CD4-positive, alpha-beta T cell treated with Interleukin-6 for 4 hours (primary cell): ENCODE measurements at places on chromosomes 13 and 19.

DNA sequence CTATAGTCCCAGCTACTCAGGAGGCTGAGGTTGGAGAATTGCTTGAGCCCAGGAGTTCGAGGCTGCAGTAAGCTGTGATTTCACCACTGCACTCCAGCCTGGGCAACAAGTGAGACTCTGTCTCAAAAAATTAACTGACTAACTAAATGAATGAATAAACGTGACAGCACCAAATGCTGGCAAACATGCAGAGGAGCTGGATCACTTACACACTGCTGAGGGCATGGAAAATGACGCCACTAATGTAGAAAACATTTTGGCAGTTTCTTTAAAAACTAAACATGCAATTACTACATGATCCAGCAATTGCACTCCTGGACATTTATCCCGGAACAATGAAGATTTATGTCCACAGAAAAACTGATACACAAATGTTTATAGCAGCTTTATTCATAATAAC lies 31.3 kb upstream of the GTF3A start:
- DNase-seq, result no peak

GRCh38 chr13:33199289-33199850 lies 86.2 kb downstream of the STARD13 start:
- DNase-seq, result no peak

GRCh38 chr13:110662091-110662490 lies 43.8 kb downstream of the CARS2 start:
- no peak for DNase-seq

DNA sequence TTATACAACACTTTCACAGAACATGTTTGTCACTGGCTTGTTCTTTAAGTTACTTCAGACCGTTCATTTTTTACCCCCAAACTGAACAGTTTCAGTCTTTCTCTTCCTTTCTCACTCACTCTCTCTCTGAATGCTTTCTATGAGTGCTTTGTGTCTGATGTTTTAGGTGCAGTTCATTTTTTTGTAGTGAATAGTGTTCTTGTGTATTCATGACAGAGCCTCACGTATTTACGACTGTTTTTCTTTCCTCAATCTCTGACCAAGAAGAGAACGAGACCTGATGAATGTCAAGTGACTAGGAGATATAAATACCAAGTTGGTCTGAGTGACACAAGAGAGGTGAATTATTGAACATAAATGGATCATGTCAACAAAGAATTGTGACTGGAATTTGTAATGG lies 1525.0 kb upstream of the MIR17HG start:
- DNase-seq, result no peak

GRCh38 chr19:46753420-46754155 lies 7.3 kb upstream of the STRN4 start:
- peak; percentile 74 for DNase-seq

DNA sequence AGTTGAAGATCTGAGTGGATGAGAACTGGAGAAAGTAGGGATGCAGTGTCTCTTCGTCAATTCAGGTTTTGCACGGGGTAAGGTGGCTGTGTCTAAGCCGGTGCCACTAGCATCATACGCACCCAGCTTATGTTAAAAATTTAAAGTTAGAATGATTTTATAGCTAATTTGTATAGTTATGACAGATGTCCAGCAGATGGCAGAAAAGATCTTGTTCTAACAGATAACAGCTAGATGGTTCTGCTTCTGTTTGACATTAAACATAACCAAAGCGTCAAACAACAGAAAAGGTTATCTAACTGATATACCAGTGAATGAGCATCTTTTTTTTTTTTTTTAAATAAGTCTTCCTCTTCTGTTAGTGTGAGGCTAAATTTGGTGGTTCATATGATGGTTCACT lies 18.8 kb upstream of the EDDM13 start:
- DNase-seq, result no peak

DNA sequence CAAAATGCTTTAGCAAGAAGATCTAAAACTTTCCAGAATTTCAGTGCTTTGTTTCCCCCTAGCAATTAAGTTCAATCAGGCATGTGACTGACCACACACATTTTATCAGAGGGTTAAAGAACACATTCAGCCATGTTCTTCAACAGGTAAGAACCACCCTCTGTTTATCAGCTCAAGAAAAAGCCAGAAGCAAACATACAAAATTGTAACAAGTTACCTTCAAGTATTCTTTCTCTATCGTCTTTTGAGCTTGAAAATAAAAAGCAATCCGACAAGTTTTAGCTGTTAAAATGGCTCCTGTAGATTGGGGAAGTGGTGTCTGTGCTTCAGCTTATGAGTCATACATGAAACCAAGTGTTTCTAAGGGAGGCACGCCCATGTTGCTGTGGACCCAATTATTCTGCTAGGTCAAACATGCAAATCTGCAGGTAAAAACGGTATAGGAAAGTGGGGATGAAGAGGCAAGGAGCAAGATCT lies at the start of gene ELF1:
ELF1 (minus strand) TSS at position 306 of the 477 bp plus-strand sequence. CDS start 37,262 bp downstream, outside the sequence.
- DNase-seq, result peak; percentile 72

DNA sequence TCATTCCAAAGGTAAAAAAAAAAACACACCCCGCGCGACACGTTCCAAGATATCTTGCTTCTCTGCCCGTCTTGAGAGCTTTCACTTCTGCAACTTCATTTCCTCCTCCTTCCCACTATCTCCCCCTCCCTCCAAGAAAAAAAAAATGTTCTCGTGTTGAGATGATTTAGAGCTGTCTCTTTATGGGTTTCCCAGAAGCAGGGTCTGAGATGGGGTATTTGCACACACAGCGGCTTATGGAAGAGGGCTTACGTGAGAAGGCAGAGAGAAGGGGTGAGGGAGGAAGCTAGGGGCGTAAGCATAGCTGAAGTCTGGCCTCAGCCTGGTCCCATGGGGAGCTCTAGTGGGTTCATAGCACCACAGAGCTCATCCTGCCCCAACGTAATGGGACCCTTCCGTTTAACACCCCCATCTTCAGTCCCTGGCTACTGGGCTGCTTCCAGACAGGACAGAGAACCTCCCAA lies 31.3 kb upstream of the USE1 start:
- DNase-seq, result peak; percentile 48

DNA sequence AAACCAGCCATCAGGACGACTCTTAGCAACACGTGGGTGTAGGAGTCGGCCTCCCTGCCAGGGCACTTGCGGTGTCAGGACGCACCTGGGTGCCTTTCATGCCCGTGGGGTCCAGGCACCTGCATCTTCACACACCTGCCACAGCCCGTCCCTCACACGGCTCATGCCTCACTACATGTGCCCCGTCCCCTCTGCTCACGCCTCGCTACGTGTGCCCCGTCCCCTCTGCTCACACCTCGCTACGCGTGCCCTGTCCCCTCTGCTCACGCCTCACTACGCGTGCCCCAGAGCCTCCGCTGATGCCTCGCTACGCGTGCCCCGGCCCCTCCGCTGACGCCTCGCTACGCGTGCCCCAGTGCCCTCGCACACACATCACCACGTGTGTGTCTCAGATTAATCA lies 58.0 kb upstream of the F7 start:
- no peak for DNase-seq

- no peak for DNase-seq
Measured at GRCh38 chr13:73110814-73111213, 52.0 kb downstream of the KLF5 start.

DNA sequence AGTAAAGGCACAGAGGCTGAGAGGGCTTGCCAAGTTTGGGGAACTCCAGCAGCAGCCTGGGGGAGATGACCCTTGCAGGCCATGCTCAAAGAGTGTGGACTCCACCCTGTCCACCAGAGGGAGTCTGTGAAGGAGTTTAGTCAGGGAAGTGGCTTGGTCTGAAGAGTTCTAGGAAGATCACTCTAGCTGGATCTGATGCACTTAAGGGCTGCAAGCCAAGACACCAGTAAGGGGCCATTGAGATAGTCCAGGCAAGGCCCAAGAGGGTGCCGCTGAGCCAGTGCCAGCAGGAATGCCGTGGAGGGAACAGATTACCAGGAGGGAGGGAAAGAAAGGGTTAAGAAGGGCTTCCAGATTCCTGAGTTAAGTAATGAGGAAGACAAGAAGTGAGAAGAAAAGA lies 68.7 kb downstream of the ZAR1L start:
- DNase-seq, result peak; percentile 7

GRCh38 chr13:46521921-46522747 lies 30.8 kb upstream of the LRCH1 start:
- DNase-seq, result no peak

DNA sequence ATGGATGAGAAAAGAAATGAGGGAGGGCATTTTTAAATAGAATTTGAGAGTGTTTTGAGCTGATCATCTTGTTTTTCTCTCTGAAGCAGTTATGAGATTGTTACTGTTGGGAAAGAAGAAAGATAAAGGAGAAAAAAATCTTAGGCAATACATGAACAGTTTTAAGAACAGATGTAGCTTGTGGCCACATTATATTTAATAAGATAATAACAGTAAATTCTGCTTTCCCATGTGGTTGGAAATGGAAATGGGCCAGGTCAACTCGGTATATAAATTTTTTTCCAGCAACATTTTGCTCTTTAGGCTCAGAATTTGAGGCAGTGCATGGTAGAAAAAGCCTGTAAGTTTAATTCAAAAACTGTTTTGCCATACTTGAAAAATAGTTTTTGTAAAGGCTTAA lies 118.7 kb downstream of the POSTN start:
- no peak for DNase-seq

DNA sequence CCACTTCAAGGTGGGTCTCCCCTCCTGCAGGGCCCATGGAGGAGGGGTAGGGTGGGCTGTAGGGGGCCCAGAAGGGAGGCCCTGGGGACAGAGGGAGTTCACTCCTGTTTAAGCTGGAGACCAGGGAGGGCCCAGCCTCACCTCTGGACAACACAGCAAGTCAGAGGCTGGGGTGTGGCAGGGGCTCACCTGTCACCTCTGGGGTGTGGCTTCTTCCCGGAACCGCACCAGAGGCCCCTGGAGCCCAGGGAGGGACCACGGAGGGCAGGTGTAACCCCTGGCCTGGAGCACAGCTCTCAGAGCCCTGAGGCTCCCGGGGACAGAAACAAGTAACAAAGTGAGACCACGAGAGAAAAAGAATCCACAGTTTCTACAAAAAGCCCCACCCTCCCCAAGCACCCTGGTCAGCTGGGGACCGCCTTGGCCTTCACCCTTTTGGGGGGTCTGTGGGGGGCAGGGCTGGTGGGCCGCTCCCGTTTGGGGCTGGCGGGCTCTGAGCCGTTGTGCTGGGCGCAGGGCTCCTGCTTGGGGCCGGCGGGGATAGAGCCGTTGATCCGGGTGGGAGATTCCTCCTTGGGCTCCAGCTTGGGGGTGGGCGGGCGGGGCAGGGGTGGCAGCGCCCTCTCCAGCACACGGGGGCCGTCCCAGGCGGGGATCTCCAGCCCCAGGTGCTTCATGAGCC lies 8.0 kb downstream of the SIRT6 start:
- DNase-seq, result no peak

GRCh38 chr13:31747966-31748365 lies 8.6 kb downstream of the RXFP2 start:
- DNase-seq, result no peak

DNA sequence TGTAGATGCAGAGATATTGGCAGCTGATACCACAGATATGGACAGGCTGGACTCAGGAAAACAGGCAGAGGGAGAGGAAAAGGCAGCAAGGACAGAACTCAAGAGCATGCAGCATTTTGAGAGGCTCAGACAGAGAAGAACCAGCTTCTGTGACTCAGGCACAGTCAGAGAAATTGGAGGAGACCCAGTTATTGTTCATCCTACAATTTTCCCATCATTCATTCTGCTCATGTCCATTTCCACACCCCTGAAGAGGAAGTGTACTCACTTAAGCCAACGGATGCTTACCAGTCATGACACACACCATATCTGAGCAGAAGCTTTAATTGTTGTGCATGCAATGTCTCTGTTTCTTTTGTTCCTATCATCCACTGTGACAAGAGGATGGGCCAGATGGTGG lies 359.8 kb upstream of the HTR2A start:
- no peak for DNase-seq

DNA sequence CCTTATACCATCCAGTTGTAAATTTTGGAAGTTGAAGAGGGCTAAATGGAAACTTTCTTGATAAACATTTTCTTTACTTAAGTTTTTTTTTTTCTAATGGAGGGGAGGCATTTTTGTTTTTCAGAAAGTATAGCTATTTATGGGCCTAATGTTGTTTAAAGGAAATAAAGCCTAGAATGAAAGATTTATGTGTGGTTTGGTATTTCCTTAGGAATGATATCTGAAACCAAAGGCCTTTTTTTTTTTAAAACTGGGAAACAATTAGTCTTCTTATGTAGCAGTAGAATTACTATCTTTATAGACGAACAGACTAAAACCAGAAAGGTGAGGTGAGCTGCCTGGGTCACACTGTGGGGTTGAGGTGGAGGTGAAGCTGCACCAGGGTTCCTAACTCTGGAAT lies 80.1 kb downstream of the ESD start:
- no peak for DNase-seq

- no peak for DNase-seq
Measured at GRCh38 chr13:25168790-25169189, 3.3 kb downstream of the AMER2 start.

DNA sequence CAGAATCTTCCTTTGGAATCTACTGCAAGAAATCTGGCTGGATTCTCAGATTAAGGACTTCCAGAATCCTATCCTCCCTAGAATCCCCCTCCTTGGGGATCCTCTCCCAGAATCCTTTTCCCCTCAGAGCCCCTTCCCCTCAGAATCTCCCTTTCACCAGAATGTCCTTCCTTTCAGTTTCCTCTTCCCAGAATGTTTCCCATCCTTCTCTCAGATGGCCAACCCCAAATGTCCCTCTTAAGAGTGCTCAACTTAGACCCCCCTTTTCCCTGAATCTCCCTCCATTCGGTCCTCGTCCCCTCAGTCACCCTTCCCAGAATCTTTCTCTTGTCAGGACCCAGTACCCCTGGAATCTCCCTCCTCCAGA lies 584 bp upstream of the RPS16 start:
- DNase-seq, result no peak

GRCh38 chr13:26486550-26486949 lies 70.9 kb upstream of the WASF3 start:
- no peak for DNase-seq

DNA sequence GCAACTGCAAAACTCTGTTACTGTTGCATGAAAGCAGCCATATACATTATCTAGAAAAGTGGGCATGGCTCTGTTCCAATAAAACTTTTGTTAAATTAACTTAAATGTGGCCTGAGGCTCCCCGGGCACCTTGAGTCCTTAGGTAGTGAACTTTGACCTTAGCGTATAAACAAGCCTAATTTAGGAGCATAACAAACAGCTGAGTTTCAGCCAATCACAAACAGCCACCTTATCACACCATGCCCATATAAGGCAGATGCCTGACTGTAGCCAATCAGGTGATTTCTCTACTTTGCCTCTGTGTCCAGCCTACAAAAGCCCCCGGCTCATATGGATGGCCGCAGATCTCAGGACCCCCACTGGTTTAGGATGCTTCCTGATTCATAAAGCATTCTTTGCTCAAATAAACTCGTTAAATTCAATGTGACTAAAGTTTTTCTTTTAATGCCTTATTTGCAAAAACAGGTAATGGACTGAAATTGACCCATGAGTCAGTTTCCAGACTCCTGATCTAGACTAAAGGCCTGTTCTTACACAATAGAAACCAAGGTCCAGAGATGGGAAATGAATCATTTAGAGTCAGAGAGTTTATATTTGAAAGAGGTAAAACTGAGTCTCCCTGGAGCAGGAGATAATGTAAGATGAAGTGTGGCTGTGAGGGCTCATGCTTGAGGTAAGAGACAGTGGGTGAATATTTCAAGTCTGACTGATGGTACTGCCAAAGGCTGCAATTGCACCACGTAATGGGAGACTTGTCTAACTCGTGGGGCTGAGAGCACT lies 130.2 kb downstream of the FGF9 start:
- DNase-seq, result no peak
